CD4-positive, alpha-beta T cell treated with Interleukin-10 for 1 hour (primary cell): ENCODE measurements at places on chromosomes 12 and 14.

DNA sequence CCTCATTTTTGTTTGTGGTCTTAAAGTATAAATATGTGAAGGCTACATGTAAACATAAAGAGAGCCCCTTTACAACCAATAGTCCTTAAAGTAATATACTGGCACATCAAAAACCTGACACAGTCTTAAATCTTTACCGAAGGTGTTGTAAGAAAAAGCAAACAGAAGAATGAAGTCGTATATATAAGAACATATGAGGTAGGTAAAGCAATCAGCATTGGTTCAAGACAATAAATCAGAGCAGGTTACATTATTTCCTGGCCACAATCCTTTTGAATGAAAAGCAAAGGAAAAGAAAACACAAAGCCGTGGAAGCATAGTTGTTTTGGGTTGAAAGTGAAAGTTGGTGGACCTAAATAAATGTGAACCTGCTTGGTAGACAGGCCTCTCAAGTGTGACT lies 183.7 kb upstream of the STXBP6 start:
- no peak for DNase-seq

DNA sequence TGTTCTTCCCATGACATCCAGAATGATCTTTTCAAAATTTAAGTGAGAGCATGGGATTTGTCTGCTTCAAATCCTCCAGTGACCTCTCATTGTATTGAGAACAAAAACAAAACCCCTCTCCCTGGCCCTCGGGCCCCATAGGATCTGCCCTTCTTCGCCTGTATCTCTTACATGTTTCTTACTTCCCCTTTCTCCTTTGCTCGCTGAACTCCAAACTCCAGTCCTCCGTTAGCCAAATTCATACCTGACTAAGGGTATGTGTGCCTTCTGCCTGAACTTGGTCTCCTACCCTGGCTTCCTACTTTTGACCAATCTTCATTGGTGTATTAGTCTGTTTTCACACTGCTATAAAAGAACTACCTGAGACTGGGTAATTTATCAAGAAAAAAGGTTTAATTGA lies 13.2 kb upstream of the TSPAN11 start:
- no peak for DNase-seq

DNA sequence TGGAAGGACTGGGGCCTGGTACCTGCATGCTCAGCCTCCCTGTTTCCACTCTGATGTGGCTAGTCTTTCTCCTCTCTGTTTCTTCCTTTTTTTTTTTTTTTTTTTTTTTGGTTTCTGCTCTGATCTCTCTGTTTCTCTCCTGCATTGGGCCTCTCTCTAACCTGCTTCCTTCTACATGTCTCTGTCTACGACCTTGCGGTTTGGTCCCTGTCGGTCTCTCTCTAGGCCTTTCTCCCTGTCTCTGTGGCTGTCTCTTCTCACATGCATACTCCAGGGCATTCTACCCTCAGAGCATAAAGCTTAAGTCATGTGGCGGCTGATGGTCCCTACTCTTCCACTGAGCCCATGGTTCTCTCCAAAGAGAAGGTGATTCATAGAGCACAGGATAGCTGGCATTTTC lies 1096.6 kb downstream of the BCL11B start:
- DNase-seq, result no peak

DNA sequence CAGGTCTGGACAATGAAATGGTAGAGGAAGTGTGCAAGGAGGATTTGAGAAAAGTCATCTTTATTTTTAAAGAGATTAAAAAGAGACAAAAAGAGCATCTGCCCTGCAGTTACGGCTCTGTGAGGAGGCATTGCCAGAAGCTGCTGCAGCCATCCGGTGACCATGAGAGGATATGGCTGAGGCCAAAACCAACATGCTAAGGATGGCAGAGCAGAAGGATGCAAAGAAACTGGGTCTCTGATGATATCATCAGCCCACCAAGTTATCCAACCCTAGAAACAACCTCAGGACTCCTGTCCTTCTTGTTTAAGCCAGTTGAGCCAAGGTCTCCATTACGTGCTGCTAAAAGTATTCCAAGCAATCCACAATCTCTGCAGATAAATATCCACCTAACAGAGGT lies 48.0 kb upstream of the CCND2 start:
- DNase-seq, result no peak

- DNase-seq, result no peak
Measured at GRCh38 chr14:63544591-63545299, 1.6 kb upstream of the PPP2R5E start.

DNA sequence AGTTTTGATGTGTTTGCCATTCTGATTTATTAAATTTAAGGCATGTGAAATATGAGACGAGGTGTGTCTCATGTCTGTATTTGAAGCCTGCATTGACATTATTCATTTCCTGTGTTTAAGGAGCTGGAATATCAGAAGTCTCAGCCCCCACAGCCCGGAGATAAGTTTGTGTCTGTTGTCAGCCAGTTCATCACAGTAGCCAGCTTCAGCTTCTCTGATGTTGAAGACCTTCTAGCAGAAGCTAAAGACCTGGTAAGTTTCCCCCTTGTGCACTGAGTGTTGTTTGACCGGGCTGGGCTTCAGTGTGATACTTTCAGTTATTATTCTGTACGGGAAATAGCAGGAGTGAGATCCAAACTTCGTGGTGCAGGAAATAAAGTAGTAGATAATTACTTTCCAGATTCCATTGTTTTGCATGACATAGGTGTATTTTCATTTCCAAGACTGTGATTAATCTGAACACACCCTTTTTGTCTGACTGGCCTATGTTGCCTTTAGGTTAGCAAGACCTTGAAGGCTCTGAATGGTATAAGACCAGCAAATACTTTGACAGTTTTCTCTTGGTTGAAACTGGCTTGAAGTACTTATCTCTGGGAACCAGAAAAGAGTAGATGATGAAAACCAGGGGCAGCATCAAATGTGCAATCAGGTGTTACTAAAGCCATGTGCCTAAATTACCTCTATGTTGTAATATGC lies 101.5 kb downstream of the GPR135 start:
- no peak for DNase-seq

DNA sequence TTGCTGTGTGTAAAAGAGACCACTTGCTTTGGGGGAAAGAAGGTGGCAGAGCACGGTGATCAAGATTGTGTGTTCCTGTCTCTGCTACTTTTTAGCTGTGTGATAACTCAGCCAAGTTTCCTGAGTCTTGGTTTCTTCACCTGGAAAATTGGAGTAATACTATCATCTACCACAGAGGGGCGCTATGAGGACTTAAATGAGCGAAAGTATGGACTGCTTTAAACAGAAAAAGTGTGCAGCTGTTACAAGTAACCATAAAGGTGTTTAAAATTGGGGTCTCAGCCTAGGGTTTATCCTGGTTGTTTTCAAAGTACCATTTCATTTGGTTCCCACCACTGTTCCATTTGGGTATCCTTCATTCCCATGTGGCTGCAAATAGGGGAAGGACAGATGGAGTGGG lies 65.9 kb upstream of the WSCD2 start:
- peak; percentile 6 for DNase-seq

GRCh38 chr12:14941369-14941768 lies 3.0 kb upstream of the ERP27 start:
- DNase-seq, result no peak

GRCh38 chr12:56221232-56221756 lies 428 bp downstream of the RNF41 start:
- DNase-seq, result no peak

GRCh38 chr12:124805876-124806668 lies 57.6 kb downstream of the SCARB1 start:
- no peak for DNase-seq

- no peak for DNase-seq
Measured at GRCh38 chr14:74601982-74602381, 10.1 kb downstream of the LTBP2 start.

DNA sequence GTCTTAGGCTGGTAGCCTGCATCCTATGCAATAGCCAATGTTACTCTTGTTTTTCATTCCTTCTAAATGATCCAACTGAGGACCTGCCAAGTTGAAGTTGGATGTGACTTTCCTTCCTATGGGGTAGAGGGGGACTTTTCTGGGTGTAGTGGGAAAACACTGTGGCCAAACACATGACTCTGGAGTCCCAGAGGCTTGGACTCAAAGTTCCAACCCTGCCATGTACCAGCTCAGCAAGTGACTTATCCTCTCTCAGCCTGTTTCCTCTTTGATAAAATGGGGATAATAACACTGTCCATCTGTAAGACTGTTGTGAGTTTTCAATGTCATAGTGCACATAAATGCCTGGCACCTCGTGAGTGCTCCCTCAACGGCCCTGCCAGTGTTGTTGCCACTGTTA lies 97.0 kb downstream of the ZFP36L1 start:
- no peak for DNase-seq

DNA sequence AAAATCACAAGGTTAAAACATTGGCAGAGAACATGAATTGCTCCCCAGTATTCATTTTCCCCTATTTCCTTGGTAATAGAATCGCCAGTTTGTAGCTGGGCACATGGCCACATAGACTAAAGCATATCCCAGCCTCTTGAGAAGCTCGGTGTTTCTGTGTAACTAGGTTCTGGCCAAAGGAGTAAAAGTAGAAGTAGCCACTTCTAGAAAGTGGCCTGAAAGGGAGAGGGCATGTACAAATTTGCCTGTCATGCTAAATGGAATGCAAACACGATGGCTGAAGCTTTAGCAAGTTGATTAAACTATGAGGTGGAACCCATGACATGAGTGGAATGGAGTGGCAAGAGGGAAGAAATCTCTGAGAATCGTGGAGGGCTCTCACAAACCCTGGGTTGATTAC lies 173.7 kb upstream of the EGLN3 start:
- no peak for DNase-seq

- no peak for DNase-seq
Measured at GRCh38 chr12:46830731-46831334, 5.0 kb upstream of the SLC38A4 start.

- DNase-seq, result no peak
Measured at GRCh38 chr14:42028607-42029006, 421.9 kb downstream of the LRFN5 start.

- no peak for DNase-seq
Measured at GRCh38 chr14:48936362-48936761, 649.8 kb downstream of the RPS29 start.

- no peak for DNase-seq
Measured at GRCh38 chr14:33569821-33570687, 380.8 kb downstream of the EGLN3 start.
